ENCODE measurements at places on chromosomes 7 and 10.

DNA sequence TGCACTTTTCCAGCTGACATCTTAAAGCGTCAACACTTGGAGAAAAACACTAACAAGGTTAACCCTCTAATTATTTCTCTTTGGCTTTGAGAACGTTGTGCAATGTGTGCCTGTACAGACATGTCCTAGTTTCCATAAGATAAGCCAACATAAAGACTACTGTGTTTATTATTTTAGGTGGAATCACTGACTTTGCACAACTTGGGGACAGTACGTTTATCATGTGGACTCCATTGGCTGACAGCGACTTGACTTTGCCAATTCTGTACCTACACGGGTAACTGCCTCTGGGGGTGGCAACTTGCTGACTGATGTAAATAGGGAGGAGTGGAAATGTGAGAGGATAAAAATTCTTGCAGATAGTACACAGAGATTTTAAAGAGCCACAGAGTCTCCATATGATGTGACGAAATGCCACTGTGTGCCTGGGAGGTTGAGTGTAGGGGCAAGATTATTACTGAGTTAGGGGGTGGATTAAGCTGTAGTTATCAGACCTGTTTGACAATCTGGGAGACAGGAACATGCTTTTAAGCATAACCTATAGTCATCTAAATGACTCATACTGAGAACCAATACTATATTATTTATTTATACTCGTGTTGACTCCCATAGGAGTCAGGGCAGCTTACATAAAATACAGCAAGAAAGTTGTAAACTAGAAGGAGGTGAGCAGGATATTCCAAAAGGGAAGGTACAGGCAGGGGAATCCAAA, 21.0 kb downstream of the SLC13A4 start:
- DNase-seq, result no peak

DNA sequence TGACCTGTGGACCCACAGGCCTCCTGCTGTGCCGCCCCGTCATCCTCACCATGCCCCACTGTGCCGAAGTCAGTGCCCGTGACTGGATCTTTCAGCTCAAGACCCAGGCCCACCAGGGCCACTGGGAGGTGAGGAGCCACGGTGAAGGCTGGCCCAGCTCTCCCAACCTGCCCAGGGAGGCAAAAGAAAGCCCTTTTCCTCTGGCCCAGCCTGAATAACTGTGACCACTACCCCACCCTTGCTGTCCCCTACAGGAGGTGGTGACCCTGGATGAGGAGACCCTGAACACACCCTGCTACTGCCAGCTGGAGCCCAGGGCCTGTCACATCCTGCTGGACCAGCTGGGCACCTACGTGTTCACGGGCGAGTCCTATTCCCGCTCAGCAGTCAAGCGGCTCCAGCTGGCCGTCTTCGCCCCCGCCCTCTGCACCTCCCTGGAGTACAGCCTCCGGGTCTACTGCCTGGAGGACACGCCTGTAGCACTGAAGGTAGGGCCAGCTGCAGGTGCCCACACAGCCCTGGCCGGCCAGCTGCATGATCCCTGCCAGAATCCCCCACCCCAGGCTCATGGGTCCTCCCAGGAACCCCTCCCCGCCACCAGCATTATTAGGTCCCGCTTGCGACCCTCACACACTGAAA, 25.5 kb upstream of the SLC29A3 start:
- no peak for DNase-seq

DNA sequence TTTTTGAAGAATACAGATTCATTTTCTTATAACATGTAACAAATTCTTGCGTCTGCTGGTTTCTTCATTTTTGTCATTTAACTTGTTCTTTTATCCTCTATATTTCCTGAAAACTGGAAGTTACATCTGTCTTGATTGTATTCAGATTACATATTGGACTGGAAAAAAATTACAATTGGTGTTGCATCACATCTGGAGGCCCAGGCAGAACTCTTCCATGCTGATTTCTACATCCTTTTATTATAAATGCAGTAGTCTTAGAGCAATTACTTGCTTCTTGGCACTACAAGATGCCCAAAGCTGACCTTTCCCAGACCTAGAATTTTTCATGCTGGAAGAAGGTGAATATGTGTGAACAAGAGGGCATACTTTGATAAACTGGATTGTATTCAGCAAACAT, 460.9 kb upstream of the CNTNAP2 start:
- DNase-seq, result no peak

DNA sequence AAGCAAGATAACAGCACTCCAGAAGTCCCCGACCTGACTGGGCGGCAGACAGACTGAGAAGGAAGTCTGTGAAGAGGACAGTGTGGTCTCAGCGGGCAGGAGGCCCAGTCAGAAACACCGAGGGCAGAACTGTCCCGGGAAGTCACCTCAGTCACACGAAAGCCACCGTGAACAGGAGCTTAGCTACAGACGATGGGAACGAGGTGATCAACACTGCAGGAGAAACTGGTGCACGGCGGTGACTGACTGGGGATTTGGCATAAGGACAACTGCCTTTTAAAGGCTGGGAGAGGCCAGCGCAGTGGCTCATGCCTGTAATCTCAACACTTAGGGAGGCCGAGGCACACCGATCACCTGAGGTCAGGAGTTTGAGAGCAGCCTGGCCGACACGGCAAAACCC, 217.8 kb downstream of the PTPRN2 start:
- no peak for DNase-seq

DNA sequence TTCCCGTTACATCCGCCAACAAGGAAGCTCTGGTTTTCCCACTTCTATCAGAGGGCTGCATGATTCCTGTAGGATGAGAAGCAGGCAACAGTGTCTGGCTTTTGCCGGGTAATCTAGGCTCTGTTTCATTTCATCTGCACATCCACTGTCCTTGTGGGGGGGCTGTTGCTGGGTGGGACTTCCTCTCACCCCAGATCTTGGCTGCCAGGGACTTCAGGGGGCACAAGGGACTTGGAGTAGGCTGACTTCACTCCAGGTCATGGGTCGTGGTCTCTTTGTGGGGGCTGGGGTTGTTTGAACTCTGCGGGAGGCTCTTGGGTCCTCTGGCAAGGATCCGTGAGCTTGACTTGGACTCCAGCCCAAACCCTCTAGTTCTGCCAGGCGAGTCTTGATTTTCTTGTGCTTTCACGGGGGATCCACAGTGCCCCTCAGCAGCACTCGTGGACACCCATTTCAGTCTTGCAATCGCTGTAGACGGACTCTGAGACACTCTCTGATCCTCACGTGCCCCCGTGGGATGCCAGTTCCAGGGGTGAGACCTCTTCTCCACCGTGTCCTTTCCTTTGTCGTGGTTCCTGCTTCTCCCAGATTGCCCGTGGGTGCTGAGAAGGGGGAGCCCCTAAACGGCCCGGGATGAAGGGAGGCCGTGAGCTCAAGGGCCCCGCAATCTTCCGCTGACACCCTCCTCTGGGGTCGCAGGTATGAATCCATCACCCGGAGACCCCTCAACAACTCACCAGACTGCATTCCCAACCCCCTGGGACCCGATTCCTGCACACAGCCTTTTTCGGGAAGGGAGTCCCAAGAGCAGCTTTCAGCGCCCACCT, 21.4 kb upstream of the ZNF273 start:
- no peak for DNase-seq

- no peak for DNase-seq
Measured at GRCh38 chr7:143512488-143513340, 35.0 kb downstream of the TAS2R41 start.

DNA sequence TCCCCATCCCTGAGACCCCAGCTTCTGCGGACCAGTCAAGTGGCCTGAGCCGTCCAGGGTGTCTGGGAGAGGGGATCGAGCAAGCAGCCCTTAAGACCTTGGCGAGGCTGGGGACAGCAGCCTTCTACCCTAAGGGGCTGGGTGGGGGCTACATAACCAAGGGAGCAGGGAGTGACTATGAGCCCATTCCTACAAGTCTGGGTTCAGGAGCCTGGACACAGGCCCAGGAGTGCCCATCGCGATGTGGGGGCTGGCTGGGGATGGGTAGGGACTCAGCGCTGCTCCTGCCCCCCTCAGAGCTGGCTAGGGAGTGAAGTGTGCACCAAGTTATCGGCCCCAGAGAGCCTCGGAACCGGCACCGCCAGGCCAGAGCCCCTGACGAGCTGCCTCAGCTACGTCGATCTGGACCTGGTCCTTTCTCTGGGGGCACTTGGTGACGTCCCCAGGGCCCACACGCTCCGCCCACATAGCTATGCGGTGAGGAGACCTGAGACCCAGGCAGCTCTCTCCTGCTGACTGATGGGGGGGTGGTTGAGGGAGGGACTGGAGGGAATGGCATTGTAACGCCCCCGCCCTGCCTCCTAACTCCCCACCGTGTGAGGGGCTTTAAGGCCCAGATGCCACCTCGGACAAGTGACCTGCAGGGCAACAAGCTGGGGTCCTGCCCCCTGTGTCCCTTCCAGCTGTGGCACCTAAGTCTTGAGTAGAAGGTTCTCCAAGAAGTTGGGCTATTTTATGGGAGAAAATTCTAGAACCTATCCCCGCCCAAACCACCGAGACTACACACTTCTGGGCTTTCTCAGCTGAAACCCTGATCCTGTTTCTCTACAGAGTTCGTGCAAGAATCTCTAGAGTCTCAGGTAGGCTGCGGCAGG, 2.5 kb downstream of the SAP25 start:
- DNase-seq, result no peak

DNA sequence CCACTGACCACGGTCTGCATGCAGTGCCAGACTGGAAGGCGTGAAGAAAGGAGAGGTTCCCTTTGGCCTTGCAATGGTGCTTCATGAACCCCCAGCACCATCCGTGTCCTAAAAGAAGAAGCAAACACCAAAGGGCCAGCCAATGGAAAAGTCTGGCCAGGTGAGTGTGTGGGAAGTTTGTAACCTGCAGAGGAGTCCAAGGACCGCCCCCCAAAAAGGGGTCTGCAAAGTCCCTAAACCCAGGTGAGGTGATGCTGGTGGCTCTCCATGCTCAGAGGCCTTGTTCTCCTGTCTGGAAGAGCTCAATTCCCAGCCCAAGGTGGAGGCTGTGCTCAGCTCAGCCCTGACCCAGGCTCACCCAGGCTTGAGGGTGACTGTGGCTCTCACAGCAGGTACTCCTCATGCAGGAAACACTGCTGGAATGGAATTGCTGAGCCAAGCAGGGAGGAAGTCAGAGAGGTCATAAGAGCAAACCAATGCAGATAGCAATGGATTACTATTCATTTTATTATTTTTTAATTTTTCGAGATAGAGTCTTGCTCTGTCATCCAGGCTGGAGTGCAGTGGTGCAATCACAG, 52.4 kb upstream of the NANOS1 start:
- no peak for DNase-seq

Data from posterior cingulate gyrus (tissue), 11 donors.